ENCODE measurements at places on chromosomes 11 and 22.

- no peak for DNase-seq
Measured at GRCh38 chr11:57081356-57081755, 92.6 kb downstream of the OR5AK2 start.

DNA sequence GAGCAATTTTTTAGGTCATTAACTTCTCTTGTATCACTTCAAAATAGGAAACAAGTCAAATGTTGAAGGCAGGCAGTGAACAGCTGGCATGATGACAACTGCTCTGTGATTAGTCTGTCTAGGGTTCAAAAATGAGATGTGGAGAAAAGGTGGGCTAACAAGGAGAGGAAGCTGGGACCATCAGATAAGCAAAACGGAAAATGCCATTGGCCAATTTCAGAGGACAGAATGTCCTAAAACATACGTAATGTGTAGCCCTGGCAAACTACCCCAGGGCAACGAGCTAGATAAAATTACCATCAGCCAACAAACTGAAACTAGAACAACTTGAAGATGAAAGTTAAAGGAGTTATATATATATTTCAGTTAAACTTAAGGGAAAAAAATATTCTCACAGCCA lies 93.2 kb downstream of the RELT start:
- no peak for DNase-seq

DNA sequence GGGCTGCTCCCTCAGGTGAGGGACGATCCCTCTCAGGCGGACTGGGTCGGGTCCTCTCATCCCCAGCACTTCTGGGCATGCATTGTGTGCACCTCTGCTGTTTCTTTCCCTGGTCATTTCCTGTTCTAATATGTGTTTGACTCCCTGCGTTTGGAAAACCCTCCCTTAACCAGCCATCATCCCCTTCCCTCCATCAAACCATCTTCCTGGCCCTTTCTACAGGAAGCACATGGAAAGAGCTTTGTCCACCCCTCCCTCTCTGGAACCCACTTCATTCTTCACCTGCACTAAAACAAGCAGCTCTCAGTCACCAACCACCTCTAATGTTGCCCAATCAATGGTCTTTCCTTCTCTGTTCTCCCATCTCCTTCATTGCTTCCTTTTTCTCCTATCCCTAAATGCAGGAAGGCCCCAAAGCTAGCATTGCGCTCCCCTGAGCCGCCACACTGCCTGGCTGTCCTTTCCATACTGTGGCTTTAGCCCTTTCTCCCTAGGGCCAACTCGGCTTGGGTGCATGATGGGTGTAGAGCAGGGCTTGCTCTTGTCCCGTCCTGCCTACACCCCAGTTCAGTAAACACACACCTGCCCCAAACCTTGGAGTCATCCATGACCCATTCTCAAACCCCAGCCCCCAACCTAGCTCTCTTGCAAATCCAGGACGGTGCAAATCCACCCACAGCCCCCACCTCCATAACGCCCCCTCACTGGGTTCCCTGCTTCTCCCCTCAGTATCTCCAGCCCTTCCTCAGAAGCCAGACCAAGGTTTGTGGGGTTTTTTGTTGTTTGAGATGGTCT lies 5.4 kb upstream of the GAS2L1 start:
- DNase-seq = no peak

- no peak for DNase-seq
Measured at GRCh38 chr11:45374653-45375059, 88.5 kb upstream of the SYT13 start.

- DNase-seq = no peak
Measured at GRCh38 chr11:70067591-70068341, 10.4 kb upstream of the ANO1 start.

- DNase-seq = no peak
Measured at GRCh38 chr22:40853961-40854360, 2.5 kb downstream of the ST13 start.

- no peak for DNase-seq
Measured at GRCh38 chr11:67998150-67999045, 5.5 kb downstream of the UNC93B1 start.

- DNase-seq = no peak
Measured at GRCh38 chr22:38859581-38860282, 12.3 kb downstream of the CBX6 start.

GRCh38 chr11:14656536-14657457 lies 13.2 kb downstream of the PDE3B start:
- no peak for DNase-seq

DNA sequence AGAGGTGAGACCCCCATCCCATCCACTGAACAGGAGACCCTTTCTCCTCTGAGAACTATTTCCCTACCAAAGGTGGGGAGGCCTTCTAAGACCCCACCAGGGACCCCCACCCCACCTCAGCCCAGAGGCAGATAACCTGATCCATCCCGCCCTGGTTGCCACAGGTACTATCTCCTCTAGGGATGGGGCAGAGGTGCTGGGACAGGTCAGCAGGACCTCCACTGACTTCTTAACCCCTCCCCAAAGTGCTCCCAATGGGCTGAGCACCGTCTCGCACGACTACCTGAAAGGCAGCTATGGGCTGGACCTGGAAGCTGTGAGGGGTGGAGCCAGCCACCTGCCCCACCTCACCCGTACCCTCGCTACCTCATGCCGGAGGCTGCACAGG lies 4.3 kb downstream of the INPPL1 start:
- DNase-seq = no peak

DNA sequence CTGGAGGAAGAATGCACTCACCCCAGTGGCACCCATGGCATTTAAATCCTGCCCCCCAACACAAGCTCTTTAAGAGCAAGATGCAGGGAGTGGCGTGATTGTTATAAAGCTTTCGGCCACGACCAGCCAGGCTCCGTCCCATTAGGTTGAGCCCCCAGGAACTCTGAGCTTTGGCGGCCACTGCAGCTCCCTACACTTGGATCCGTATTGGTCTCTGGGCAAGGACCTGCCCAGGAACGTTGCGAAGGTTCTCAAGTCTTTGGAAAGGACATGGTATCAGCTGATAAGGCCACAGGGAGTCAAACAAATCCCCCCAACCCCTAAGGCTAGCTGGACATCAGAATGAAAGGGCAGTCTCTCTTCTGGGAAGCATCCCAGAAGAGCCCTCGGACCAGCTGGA lies 9.3 kb upstream of the VPS37C start:
- no peak for DNase-seq

DNA sequence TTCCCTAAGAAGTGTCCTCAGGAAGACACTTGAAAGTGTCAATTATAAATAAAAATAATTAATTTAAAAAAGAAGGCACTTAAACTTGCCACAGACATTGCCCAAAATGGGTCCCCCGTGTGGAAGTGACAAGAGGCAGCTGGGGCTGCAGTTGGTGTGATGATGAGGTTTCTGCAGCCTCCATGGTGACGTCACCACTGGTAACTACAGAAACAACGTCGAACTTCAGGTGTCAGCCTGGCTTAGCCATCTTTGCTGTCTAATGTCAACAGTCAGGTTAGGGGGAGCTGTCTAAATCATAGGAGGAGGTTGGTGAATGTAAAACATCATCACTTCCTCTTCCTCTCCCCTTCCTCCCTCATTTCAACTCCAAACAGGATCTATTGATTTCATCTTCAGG lies 328.6 kb downstream of the MN1 start:
- no peak for DNase-seq

- DNase-seq = no peak
Measured at GRCh38 chr11:24738972-24739371, 242.1 kb downstream of the LUZP2 start.

- no peak for DNase-seq
Measured at GRCh38 chr11:95296621-95297025, 65.6 kb upstream of the SESN3 start.

DNA sequence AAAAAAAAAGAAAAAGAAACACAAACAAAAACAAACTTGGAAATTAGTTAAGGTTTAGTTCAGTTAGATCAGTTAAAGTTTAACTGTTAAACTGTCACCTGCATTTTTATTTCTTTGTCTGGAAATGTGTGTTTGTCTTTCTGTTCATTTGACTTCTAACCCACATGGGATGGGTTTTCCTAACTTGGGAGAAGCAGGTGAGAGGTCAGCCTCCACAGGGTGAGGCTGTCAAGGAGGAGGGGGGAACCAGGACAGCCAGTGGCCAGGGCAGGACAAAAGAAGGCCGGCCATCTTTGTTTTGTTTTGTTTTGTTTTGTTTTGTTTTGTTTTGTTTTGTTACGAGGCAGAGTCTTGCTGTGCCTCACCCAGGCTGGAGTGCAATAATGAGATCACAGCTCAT lies 13.4 kb upstream of the GCAT start:
- no peak for DNase-seq
